ENCODE measurements at places on chromosomes 4 and X.

DNA sequence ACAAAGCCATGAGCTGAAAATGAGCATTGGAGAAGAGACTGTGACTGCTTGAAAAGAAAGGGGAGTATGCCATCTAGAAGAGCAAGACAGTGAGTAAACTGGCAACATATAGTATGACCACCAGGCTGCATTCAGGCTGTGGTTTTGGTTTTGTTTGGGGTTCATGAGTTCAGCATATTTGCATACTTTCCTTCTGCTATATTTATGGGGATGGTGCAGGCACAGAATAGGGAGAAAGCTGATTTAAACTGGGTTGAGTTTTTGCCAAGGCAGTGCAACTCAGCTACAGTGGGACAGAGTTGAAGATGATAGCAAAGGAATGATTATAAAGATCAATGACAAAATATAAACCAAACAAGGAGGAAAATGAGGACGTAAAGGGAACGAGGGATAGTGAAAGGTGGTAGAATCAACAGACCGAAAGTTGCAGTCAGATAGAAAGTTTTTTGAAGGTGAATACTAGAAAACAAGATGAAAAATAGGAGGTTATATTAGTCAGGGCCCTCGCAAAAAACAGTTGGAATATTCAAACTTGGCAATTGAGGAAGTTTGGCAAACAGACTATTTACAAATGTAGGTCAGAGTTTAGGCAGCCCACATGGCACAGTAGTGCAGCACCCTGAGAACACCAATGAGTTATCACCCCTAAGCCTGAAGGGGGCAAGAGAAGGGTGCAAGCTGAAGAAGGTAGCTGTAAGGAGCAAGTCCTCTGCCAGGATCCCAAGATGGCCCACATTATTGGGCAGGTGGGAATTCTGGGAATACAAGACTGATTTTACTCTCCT is 114.8 kb upstream of the MAP9 start:
- DNase-seq = no peak

DNA sequence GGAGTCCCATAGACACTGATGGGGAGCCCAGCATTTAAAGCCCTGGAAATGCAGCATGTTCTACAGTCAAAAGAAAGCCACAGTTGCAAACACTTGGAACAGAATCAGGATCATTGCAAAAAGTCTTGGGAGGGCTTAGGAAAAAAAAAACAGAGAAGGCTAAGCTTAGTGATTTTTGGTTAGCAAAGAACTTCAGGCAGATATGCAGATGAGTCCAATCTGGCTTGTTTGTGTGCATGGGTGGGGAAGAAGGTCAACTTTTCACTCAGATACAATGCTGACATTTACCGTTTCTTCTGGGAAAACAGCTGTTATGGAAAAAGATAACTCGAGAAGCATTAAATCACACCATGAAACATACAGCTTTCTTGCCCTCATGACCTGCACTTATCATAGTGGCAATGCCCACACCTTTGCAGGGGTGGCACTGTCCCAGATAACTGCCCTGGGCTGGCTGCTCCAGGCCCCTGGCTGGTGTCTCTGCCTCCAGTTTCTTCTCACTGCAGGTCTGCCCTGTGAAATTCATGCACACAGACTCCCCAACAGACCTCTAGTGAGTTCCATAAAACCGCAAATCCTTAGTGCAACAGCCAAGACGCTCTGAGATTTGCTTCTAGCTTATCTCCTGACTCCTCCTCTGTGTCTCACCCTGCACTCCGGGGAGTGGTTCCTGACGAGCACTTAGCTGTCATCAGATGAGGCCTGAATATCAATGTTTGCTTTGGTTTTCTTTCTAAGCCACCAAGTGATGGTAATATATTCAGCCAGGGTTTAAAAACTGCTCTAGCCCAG is 99.2 kb downstream of the DRD5 start:
- DNase-seq = no peak

DNA sequence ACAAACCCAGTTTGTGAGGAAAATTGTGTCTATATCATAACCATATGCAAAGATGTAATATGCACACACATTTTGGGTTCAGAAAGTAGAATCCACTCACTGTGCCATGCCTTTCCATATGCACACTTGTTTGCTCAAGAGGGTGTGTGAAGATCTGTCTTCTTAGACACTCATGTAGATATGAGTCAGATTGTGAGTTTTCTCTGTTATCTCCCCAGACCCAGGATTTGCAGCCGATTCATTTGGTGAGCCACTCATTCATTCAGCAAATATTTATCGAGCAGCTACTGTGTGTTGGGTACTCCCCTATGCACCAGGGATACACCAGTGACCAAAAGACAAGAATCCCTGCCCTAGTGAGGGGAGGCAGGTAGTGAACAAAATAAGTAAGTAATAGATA is 81.5 kb downstream of the CLCN5 start:
- no peak for DNase-seq

DNA sequence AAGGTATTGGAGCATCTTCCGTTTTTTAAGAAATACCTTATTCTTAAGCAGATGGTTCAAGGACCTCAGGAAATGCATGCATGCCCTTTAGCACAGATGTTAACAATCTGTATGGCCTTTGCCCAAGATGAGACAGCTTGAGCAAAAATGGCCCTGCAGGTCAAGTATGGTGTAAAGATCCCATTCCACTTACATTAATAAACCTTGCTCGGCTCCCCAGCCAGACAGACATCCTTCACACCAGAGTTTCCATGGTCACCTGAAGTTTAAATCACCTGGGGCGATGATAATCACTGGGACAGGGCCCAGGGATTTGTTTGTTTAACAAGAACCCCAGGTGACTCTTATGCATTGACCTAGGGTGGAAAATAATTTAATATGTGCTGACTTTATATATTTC is 287.0 kb upstream of the NOCT start:
- no peak for DNase-seq

DNA sequence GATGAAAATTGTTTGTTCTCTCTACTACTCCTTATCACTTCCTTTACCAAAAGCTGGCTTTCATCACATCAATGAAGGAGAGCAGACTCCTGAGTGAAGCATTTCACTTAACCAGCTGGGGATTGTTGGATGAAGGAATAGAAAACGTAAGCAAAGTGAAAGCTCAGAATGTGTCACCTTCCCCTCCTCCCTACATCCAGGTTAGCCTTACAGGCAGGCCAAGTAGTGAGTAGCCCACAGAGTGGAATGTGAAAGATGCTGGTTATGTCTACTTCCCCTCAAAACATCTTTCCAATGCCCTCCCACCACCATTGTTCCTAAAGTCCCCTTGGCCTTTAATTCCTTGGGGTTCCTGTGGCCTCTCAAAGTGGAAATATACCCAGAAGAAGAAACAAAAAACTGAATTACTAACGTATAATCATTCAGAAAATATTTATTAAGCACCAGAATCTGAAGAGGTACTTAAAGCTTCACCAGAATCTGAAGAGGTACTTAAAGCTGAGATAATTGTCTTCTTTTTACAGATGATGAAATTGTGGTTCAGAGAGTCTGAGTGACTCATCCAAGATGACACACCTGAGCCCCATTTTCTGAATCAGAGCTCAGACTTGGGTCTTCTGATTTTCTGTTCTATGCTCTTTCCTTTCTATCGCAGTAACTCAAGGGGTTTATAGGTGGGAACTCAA is 6.5 kb downstream of the P2RY4 start:
- no peak for DNase-seq

- DNase-seq = no peak
Measured at GRCh38 chr4:174086829-174087799, 196.4 kb downstream of the FBXO8 start.

GRCh38 chr4:17854036-17854435 is 43.3 kb downstream of the NCAPG start:
- no peak for DNase-seq

DNA sequence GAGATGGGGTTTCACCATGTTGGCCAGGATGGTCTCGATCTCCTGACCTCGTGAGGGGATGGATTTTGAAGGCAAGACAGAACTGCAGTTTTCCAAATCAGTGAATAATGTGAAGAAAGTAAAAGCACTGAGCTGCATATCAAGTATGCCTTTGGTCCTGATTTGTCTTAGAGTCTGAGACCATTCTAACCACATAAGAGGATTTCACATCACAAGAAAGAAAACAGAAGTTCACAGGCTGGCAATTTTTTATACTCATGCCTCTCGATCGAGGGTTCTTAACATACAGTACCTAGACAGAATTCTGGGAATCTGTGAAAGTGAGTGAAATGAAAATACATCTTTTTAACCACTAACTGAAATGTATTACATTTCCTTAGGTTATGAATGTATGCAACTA is 23.3 kb downstream of the CHIC2 start:
- no peak for DNase-seq

DNA sequence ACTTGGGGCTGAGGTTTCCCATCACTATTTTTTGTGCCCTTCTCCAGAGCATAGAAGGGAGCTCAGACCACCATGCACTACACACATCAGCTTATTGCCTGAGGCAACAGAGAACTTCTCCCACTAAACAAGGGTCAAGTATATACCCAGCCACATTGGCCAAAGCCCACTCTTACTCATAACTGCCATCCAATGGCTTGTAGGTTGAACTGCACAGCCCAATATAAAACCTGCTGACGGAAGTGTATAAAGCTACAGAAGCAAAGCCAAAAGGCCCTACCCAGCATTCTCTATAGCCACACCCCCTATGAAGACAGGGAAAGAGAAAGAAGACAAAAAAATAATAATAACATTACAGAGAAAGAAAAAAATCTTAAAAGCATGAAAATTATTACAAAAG is 139.7 kb downstream of the LRBA start:
- no peak for DNase-seq

DNA sequence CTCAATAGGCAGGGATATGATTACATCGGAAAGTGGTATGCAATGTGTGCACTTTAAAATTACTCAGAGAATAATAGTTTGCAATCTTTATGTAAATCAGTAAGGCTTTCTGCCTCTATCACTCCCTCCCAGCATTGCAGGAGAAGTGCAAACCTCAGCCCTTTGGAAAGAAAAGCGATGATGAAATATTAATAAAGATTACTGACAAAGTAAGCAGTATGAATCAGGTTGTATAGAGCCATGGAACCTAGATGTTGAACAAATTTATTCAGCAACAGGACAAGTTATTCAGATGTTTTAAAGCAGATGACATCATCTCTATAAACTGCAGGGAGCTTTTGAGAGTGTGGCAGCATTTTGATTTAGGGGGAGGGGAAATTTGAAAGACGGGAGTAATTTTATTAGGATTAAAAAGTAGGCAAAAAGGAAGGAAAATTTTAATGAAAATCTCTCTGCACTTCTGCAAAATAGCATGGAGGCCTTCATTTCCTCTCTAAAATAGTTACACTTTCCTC is 631.7 kb upstream of the GRIA3 start:
- DNase-seq = no peak

- no peak for DNase-seq
Measured at GRCh38 chr4:118345813-118346212, 7.0 kb downstream of the PRSS12 start.

DNA sequence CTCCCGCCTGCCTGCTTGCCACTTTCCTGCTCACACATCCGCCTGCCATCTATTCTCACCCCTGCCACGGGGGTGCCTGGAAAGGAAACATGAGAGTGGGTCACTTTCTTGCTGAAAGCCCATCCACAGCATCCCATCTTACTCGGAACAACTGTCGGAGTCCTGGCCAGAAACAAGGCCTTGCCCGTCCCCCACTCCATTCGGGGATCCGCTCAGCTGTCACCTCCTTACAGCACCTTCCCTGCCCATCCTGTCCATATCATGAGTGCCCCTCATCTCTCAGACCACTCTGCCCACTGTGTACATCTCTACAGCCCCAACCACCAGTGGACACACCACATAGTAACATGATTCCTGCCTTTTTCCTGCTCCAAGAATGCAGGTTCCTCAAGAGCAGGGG is 6.4 kb downstream of the EVC2 start:
- no peak for DNase-seq

- peak; percentile 64 for DNase-seq
Measured at GRCh38 chrX:49884290-49884862, 5.1 kb downstream of the USP27X start.
